Stimulated activated CD4-positive, alpha-beta T cell treated with anti-CD3 and anti-CD28 coated beads, Interleukin-4, amount 100 ng/mL, for 1 hour (primary cell): ENCODE measurements at places on chromosomes 12 and 14.

DNA sequence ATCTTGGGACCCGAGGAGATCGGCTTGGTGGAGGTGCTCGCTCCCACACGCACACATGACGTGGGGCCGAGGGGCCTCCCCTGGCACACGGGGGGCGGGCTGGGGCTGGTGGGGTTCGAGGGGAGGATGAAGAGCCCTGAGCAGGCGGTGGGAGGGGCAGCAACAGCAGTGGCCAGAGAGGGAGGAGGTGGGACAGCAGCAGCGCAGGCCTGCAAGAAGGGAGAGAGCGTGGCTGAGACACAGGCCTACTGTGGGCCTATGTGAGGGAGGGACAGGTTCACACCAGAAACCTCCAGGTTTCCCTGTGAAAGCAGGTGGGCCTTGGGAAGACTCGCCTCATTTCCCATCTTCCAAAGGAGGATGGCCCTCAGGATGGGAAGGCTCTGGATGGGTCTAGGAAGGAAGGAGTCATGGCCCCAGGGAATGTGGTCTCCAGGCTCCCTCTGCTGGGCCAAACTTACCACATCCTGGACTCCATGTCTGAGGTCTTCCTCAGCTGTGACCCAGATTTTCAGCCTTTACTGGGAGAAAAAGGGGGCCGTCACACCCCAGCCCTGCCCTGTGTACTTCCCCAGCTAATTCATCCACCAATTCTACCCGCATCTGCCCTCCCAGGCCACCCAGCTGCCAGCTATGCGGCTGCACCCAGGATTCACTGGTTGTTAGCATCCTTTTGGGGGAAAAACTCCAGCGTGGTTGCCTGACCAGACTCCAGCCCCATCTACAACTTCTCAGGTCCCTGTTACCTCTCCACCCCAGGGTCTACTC, 2.8 kb downstream of the PIANP start:
- no peak for DNase-seq

- DNase-seq = no peak
Measured at GRCh38 chr14:68509188-68509983, 283.5 kb downstream of the ZFP36L1 start.

DNA sequence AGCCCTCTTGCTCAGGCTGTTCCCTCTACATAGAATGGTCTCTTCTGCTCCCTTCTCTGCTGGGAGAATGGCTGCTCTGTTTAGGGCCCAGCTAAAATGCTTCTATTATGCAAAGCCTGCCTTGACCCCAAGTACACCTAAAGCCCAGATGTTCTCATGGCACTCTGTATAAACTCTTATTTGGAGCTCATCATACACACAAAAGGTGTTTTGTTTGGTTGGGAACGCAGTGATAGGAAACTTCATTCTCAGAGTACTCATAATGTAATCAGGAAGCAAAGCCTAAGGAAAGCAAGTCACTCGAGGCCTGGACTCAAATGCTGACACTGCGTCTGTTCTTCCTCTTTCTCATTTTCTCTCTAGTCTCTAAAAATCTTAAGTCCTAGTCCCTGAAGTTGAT, 38.2 kb upstream of the SYCP3 start:
- DNase-seq = no peak

DNA sequence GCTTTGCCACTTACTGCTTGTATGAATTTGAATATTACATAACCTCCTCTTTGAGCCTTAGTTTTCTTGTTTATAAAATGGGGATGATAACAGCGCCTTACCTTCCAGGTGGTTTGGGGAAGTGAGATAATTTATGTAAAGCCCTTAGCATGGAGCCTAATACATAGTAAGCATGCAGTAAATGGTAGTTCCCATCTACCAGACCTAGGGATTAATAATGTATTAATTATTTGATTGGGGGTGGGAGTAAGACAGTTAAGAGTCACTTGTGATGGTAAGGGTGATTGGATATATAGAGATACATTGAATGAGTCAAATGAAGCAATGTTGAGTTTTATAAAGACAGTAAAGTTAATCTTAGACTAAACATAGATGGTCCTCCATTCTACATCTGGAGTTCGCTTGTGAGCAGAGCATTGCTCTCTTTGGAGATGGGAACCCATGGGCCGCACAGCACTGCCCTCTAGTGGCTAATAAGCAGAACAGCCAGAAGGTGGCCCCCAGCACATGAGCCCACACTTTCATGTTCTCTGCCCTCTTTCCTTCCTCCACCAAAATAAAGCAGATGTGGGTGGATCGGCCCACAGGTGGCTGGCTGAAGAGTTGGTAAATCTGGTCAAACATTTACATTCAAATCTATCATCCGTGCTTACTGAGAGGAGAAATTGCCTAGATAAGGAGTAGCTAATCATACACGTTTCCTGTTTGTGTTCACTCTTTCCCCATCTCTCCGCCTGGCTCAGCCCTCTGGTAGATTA, 26.5 kb upstream of the TAMALIN start:
- peak; percentile 60 for DNase-seq

- DNase-seq = no peak
Measured at GRCh38 chr12:127311720-127312364, 955.1 kb upstream of the TMEM132C start.

GRCh38 chr12:123908884-123909725, 63.5 kb downstream of the CCDC92 start:
- no peak for DNase-seq

- no peak for DNase-seq
Measured at GRCh38 chr14:81263777-81264410, 43.1 kb upstream of the GTF2A1 start.

DNA sequence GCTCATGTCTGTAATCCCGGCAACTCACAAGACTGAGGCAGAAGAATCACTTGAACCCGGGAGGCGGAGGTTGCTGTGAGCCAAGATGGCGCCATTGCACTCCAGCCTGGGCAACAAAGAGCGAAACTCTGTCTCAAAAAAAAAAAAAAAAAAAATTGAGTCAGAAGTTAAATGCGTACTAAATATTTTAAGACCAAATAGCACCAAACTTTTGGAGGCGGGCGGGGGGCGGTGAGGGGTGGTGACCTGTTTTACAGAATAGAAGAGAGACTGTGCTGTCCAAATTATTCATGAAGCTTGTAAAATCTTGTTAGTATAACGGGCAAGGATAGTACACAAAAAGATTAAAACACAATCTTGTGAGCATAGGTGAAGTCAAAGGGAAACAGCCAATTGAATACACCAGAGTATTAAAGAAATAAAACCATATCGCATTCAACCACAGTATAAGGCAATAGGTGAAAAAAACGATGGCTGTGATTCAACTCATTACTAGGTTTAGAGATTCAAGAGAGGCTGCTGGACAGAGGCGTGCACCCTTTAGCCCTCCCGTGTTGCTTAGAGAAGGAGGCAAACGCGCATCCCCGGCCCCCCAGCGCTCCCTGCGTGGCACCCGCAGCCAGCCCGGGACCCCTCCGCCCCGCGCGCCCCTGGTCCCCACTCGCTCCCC, 571 bp downstream of the ZNF891 start:
- DNase-seq = no peak

DNA sequence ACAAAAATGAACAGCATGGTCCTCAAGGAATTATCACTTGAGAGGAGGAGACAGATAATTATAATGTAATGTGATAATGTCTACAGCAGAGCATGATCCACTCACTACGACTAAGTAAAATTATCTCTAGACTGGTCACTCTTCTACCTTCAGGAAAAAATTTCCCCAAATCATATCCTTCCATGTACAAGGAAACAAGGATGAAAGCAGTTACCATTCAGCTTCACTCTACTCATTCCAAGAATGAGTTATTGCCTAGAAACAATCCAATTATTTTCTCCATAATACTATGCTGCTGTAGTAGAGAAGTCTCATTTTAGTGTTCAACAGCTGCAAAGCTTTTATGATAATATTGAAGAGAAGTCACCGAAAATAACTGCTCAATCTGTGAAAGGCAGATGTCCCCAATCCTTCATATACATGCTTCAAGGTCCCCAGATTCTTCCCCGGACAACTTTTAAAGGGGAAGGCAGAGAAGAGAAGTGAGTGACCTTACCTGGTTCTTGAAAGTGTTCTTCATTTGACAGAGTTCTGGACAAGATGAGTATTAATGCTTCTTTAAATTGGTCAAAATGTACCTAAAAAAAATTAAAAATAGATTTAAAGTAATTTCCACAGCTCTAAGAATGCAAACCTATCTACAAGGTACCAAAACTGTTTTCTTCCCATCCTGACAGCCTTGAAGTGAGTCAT, 24.6 kb downstream of the NIN start:
- no peak for DNase-seq

- no peak for DNase-seq
Measured at GRCh38 chr12:77553976-77554619, 276.6 kb upstream of the NAV3 start.

GRCh38 chr12:56286044-56286830, 13.9 kb downstream of the CS start:
- no peak for DNase-seq

GRCh38 chr14:103550451-103551337, 11.8 kb downstream of the BAG5 start:
- no peak for DNase-seq

GRCh38 chr14:58082491-58083098, 69.4 kb downstream of the ARMH4 start:
- no peak for DNase-seq

DNA sequence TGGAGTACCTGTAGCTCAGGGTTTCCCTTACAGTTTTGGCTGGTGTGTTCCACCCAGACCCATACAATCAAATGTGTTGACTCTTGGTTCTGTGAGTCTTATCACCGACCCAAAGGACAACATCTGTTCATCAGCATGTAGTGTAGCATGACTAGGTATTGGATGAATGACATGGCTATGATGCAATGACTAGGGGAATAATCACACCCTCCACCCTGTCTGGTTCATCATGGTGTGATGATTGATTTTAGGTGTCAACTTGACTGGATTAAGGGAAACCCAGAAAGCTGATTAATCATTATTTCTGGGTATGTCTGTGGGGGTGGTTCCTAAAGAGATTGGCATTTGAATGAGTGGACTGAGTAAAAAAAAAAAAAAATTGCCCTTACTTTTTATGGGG, 311.3 kb downstream of the DPF3 start:
- DNase-seq = no peak

DNA sequence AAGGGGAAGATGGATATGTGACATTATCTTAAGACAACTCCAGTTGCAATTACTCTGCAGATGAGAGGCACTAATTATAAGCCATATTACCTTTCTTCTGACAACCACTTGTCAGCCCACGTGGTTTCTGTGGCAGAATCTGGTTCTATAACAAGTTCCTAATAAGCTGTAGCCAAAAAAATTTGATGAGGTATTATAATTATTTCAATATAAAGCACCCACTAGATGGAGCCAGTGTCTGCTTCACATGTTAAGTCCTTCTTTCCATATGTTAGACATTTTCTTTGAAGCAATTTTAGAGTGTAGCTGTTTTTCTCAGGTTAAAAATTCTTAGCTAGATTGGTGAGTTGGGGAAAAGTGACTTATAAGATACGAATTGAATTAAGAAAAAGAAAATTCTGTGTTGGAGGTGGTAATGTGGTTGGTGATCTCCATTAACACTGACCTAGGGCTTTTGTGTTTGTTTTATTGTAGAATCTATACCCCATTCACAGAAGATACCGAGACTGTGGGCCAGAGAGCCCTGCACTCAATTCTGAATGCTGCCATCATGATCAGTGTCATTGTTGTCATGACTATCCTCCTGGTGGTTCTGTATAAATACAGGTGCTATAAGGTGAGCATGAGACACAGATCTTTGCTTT, 36.9 kb downstream of the PSEN1 start:
- DNase-seq = no peak

GRCh38 chr14:101899263-101899662, 65.1 kb upstream of the DYNC1H1 start:
- no peak for DNase-seq

- no peak for DNase-seq
Measured at GRCh38 chr12:132160601-132161035, 16.4 kb downstream of the NOC4L start.

DNA sequence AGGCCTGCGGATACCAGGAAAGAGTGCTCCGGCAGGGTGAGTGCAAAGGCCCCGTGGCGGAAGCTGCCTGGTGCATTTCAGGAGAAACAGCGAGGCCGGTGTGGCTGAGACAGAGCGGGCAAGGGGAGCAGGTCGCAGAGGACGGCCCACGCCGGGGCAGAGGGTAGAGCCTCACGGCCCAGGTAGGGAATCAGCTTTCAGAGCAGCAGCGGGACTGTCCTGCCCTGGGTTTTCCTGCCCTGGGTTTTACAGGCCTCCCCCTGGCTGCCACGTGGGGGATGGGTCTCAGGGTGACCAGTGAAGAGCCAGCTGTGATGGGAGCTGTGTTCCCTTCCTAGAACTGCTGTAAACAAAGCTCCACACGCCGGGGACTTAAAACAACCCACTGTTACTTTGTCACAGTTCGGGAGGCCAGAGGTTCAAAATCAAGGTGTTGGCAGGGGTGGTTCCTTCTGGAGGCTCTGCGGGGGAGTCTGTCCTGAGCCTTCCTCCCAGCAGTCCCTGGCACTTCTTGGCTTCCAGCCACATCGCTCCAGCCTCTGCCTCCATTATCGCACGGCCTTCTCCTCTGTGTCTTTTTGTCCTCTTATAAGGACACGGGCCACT, 10.4 kb downstream of the NCOR2 start:
- no peak for DNase-seq

GRCh38 chr12:30896461-30896860, 30.1 kb upstream of the TSPAN11 start:
- no peak for DNase-seq

DNA sequence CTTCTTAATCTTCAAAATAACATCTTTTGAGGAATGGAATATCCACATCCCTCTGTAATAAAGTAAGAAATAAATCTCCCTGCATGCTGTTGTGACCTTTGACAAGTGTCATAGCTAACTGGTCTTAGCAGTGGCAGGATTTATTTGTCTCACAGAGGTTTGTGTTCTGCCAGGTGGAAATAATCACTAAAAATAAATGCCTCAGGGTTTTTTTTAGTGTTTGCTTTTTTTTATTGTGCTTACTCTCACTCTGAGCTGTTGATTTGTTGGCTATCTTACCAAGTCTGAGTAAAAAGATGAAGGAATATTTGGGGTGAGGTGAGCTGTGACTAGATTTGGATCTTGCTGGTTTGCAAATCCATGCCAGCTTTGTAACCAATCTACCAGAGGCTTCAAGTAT, 285.4 kb downstream of the ALG10B start:
- DNase-seq = no peak

DNA sequence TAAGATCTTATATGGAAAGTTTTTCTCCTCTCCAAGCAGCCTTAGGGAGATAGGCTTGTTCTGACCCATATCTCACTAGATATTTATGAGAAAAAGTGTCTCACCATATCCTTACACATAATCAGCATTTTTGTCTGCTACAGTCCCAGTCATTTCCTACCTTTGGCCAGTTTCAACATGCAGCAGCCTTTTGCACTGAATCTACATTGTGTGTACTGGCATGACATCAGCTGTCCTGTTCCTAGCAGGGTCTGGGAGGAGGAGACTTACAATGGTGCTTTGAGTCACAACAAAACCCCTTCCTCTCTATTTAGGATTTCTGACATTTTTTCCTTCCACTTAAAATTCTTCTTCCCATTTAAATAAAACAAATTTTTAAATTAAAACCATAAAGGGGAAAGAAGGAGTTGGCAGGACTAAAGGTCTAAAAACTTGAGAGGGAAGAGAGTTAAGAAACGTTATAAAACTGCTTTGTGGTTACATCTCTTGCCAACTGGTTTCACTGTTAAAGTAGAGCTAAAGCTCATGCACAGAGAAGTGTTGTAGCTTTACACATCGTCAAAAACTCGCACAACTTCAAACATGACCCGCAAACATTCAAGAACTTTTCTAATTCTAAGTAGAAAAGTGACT, 53.3 kb upstream of the CERS5 start:
- no peak for DNase-seq

- DNase-seq = no peak
Measured at GRCh38 chr12:21248679-21249078, 86.0 kb downstream of the SLCO1A2 start.

- no peak for DNase-seq
Measured at GRCh38 chr12:93583627-93584392, 11.3 kb downstream of the SOCS2 start.
